Mesenteric fat pad (tissue), 1 donor: ENCODE measurements at places on chromosomes 5 and 9. TPM values are rescaled to one million over a fixed set of nuclear protein-coding genes. Genes with fewer than 3 reads are reported as not detected.

GRCh38 chr9:134380542-134381271 is 54.5 kb downstream of the RXRA start:
- no peak for DNase-seq

DNA sequence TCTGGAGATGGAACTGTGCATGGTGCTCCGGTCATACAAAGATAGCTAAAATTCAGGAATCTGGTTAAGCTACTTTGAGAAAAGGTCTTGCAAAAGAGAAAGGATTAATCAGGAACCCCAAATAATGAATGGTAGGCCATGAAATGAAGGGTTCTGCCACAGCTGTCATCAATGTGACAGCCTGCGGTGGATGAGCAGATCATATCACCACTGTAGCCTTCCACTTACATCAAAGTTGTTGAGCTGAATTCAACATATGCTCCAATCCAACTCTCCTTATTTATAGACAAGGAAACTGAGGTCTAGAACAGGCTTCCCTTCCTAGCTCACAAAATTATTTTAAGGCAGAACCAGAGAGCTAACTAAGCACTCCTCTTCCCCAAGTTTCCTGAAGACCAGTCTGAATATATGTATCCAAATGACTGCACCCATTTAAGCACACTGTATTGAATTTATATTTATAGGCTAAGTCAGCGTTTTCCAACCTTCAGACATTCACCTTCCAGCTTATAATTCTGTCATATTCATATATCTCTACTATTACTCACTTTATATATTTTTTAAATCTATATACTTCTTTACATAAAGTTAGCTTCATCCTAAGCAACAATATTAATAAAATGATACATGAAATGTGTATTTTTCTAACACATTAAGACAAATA is 13.9 kb upstream of the PTGER4 start:
- DNase-seq: no peak

SOHLH1 gene
- total RNA-seq: not detected

- no peak for DNase-seq
Measured at GRCh38 chr5:36305571-36306326, 4.0 kb upstream of the RANBP3L start.

DNA sequence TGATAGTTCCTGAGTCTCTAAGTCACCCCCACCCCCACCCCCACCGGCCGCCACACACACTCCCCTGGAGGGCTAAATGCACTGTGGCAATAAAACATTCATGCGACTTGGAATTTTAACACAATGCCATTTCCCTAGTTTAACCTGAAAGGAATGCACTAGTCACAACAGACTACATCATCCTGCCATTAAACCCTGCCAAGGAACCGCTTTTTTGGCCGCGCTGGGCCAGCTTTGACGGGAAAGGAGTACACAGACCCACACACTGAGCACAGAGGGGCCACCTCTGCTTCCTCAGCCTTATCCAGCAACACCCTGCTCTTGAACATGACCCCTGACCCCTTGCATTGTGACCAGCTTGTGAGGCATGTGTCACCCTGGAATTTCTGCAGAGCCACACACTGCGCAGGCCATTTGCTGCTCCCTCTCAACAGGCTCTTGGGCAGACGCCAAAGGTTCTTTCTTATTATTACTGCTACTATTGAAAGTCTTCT is 165.3 kb downstream of the BNC2 start:
- peak; percentile 92 for DNase-seq

- DNase-seq: no peak
Measured at GRCh38 chr9:401223-401622, 186.6 kb downstream of the DOCK8 start.

WDR38 gene
- total RNA-seq: not detected

DNA sequence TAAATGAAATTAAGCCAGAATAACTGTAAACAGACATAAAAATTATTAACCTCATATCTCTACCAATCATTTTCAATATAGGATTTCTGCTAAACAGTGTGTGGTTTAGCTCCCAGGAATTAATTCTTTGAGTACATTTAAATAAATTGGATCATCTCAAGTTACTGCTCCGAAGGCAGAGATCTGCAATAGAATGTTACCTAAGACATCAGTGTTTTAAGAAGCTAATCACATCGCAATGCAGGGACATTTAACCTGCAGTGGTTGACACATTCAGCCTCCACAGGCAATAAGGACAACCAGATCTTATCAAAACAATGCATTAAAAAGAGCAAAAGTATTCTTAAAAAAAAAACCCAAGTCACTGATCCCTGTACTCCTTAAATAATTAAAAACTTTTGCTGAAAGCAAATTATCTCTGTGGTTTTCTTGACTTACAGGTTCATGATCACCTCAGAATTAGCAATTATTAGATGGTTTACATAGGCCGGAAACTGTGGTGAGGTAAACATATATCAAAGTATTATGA is 45.7 kb downstream of the PRDM6 start:
- DNase-seq: no peak

DNA sequence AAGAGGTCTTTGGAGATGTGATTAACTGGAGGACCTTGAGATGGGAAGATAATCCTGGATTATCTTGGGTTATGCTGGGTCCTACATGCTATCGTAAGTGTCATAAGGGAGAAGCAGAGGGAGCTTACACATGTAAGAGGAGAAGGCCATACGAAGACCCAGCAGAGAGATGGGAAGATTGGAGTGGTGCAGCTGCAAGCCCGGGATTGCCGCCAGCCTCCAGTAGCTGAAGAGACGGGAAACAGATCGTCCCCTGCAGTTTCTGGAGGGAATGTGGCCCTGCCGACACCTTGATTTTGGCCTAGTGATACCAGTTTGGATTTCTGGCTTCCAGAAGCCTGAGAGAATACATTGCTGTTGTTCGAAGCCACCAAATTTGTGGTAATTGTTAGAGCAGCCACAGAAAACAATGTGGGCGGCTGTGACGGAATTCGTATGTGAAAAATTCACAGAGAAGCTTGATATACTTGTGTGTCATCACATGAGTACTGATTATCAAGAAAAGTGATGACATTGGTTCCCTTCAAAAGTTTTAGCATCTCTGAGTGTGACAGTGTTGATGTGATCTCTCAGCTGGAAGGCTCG is 86.9 kb downstream of the CYFIP2 start:
- no peak for DNase-seq

TEX48 gene
- total RNA-seq: not detected

DNA sequence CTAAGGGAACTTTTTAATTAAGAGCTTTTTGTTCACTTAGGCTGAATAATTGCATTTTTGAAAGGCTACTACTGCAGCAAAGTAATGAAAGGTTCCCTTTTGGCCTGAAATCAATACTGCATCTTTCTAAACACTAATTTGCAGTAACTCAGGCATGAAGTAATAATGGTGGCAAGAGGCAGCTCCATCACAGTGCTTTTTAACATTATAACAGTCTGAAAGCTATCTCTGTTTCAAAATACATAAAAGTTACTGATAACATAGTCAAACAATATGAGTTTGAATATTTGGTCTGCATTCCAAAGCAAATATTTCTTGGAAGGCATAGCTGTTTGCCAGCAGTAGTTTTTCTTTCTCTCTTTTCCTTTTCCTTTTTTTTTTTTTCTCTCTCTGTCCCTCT is 113.4 kb downstream of the FBN2 start:
- no peak for DNase-seq

CDC26 gene
- 32.7 TPM for total RNA-seq

FOXD4L5 gene
- total RNA-seq: not detected

- no peak for DNase-seq
Measured at GRCh38 chr5:159855476-159856191, 60.6 kb upstream of the ADRA1B start.

NR6A1 gene
- total RNA-seq: 0.64 TPM

SLC28A3 gene
- 0.10 TPM for total RNA-seq

DNA sequence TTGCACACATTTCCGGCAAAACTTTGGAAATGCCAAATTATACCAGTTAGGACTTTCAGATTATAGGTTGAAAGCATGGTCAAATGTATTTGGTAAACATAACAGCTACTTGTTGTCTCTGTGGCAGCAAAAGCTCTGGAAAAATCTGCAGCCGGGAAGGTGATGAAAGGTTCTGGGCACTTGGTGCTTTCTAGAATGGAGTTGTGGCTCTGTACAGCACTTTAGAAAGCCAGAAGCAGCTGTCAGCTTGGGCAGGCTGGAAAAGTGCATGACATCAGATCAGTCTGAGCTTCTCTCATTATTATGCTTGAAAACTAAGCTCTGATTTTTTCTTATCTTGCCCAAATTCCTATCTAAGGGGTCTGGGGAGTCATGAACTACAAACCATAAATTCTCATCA is 118.6 kb upstream of the MAST4 start:
- no peak for DNase-seq

DNA sequence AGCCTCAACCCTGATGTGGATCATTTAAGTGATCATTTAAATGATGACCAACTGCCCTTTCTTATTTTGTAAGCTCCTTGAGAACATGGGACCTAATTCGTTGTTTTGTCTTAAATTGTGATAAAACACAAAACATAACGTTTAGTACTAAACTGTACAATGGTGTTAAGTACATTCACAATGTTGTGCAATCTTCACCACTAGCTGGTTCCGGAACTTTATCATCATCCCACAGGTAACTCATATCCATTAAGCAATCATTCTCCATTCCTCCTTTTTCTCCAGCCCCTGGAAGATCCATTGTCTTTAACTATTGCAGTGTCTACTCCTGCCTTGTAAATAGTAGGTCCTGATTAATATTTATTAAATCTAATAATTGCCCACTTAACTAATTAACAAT is 460.5 kb upstream of the BRINP1 start:
- DNase-seq: no peak

RNF183 gene
- total RNA-seq: not detected

DNA sequence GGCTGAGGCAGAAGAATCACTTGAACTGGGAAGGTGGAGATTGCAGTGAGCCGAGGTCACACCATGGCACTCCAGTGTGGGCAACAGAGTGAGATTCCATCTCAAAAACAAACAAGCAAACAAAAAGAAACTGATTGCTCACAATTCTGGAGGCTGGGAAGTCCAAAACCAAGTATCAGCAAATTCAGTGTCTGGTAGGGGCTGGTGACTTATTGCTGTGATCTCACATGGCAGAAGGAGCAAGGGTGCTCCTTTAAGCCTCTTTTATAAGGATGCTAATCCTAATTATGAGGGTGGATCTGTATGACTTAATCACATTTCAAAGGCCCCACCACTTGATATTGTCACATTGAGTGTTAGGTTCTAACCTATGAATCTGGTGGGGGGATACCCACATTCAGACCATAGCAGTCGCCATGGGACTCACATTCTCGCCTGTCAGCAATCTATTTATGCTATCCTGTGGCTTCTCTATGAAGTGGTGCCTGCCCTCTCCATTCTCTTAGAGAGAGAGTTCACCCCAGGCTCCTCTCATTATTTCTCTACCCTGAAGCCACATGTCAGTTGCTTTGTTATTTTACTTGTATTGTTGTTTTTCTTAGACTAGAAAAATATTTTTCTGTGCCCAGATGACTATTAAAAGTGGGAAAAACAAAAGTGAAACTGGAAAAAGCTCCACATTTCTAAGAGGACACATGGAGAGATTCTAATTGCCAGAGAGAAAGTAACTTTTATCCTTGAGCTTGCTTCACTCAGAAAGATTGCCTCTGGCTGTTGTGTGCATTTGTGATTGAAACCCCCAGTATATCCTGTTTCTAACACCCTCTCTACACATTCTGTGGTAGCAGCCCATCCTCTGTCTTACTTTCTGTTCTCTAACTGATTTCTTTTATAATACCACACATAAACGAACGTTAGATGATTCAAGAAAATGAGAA is 18.8 kb upstream of the PRLR start:
- DNase-seq: no peak

DNA sequence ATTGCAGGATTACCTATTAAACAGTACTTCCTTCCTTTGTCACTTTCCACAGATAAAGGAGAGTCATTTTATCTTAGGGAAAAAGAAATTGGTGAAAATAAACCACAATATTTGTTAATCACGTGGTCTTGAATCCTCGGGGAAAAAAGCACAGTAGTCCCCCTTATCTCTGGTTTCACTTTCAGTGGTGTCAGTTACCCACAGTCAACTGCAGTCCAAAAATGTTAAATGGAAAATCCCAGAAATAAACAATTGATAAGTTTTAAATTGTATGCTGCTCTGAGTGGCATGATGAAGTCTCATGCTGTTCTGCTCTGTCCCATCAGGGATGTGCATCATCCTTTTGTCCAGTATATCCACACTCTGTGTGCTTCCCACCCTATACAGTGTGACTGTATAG is 405.2 kb upstream of the MPDZ start:
- DNase-seq: no peak

ABO gene
- total RNA-seq: 2.3 TPM

PBX3 gene
- total RNA-seq: 28.8 TPM

GRCh38 chr5:139473105-139473504 is 2.3 kb downstream of the SMIM33 start:
- no peak for DNase-seq

DNA sequence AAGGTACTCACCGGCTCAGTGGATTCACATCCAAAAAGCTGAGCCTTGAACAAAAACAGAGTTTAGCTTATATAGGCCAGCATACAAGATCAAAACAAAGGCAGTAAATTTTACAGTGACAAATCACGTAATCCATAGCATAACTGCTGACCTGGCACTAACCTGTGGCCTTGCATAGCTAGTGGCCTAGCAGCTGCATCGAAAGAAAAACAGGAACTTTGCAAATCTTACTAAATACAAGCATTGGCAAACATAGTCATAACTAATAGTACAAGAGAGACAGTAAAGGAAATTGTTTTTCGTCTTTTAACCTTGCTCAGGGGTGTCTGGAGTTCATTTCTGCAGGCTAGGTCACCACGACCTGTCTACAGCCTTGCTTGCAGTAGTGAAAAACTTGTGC is 4.8 kb downstream of the HSDL2 start:
- no peak for DNase-seq

- DNase-seq: peak; percentile 71
Measured at GRCh38 chr5:422323-423232, 20.4 kb upstream of the EXOC3 start.

- DNase-seq: no peak
Measured at GRCh38 chr9:89470224-89470839, 27.6 kb downstream of the SEMA4D start.

- DNase-seq: no peak
Measured at GRCh38 chr5:162703914-162704313, 636.3 kb downstream of the GABRG2 start.

GRCh38 chr5:174294891-174295620 is 249.6 kb downstream of the NSG2 start:
- no peak for DNase-seq

CBY3 gene
- total RNA-seq: not detected

DNA sequence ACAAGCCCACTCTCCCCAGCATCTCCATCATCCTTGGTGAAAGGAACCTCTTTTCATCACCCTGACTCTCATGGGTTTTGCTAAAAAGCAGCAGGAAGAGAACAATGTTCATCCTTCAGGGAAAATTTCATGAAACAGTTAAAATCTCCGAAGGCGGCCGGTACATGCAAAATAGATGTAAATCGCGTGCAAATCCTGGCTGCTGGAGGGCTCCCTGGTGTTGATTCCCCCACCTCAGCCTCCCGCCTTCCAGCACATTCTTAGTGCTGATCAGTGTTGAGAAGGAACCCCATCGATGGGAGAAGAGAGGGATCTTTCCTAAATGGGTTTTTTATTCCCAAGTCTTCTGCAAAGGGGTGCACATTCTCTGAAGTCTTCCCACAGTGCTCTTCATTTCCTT is 8.7 kb upstream of the GFI1B start:
- no peak for DNase-seq
